ENCODE measurements at places on chromosomes 7 and 10. TPM values are rescaled to one million over a fixed set of nuclear protein-coding genes. Genes with fewer than 3 reads are reported as not detected.

Gene MKI67
- 234 TPM for total RNA-seq

Gene CELF2
- total RNA-seq, result 102 TPM

Gene CYP17A1
- not detected for total RNA-seq

Gene CHST3
- total RNA-seq, result 0.46 TPM

Gene GPR37
- total RNA-seq, result not detected

Gene AGR2
- not detected for total RNA-seq

Gene WNT2
- total RNA-seq, result not detected
